A549 (cell line): ENCODE measurements at places on chromosomes 7 and 10.

DNA sequence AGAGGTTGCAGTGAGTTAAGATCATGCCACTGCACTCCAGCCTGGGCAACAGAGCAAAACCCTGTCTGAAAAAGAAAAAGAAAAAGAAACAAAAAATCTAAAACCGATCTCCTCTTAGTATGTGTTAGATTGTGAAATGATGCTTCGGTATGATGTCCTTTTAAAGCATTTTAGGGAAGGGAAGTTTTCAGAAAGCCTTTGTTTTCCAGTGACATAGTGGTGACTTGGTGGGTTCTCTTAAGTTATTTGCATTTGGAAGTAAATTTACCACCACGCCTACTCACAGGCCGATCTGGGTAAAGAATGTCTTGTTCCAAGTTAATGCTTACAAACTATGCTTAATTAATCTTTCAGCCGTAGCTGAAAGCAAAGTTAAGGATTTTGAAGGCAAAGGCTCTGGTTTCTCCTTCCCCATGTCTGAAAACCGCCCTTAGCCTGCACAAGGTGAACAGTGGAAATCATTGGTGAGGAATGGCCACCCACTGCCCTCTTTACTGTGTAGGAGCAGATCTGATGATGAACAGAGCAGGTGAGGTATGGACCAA lies 10.7 kb downstream of the MTURN start:
- DNase-seq: no peak

DNA sequence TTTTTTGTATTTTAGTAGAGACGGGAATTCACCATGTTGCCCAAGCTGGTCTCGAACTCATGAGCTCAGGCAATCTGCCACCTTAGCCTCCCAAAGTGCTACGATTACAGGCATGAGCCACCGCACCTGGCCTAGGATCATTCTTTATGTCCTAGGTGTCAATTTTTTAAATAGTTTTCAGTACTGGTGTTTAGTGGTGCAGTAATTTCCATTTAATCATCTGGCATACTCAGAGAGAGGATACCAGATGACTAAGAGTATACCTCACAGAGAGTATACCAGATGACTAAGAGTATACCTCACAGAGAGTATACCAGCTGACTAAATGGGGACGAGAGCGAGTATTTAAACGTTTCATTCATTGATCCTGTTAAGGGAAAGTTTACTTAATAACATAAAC lies 37.3 kb upstream of the TMEM248 start:
- DNase-seq: no peak

- DNase-seq: no peak
Measured at GRCh38 chr7:116062666-116063065, 32.1 kb upstream of the TFEC start.

- DNase-seq: no peak
Measured at GRCh38 chr10:45441239-45442190, 67.5 kb downstream of the ALOX5 start.

DNA sequence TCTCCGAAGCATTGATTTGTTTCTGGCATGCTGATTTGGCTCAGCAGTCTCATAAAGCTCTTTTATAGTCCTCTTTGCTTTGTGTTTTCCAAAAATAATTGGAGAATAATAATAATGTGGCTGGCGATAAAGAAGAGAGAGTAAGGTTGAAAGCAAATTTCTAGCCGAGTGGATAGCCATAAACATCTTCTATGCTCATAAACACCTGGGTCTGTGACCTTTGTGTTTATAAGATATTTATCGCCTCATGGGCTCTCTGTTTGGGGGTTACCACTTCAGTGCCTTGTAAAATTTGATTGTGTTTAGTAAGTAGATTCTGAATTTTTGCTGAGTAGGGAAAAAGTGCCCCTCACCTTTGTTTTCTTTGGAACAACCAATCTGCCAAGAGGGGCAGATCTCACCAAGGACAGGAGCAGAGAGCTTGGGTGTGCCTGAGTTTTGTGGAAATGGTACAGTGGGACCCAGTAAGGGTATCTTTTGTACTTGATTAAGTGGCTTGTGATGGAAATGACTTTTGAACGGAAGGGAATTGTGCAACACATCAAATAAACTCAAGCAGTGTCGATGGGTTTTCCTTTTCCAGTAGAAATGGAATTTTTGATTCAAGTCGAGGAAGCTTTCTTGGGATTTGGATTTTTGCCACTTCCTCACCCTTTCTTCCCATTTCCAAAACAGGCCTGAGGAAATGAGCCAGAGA lies 220.5 kb downstream of the AUTS2 start:
- no peak for DNase-seq

GRCh38 chr7:121323515-121324302 lies 5.1 kb upstream of the WNT16 start:
- DNase-seq: no peak

DNA sequence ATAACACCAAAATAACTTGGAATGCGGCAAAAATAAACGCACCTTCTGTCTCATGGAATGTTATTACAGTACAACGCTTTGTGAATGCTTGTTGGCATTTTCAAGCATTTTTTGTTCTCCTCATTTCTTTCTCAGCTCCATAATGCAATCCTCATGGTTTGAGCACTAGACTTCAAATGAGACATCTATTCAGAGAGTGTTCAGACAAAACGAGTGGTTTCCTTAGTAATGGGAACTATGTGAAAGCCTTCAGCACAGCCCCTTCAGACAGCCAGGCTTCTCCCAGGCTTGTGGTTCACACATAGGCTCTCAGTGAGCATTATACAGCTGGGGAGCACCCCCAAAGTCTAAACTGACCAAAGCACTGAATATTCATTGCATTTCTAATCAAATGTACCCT lies 8.6 kb upstream of the LRRN3 start:
- no peak for DNase-seq

DNA sequence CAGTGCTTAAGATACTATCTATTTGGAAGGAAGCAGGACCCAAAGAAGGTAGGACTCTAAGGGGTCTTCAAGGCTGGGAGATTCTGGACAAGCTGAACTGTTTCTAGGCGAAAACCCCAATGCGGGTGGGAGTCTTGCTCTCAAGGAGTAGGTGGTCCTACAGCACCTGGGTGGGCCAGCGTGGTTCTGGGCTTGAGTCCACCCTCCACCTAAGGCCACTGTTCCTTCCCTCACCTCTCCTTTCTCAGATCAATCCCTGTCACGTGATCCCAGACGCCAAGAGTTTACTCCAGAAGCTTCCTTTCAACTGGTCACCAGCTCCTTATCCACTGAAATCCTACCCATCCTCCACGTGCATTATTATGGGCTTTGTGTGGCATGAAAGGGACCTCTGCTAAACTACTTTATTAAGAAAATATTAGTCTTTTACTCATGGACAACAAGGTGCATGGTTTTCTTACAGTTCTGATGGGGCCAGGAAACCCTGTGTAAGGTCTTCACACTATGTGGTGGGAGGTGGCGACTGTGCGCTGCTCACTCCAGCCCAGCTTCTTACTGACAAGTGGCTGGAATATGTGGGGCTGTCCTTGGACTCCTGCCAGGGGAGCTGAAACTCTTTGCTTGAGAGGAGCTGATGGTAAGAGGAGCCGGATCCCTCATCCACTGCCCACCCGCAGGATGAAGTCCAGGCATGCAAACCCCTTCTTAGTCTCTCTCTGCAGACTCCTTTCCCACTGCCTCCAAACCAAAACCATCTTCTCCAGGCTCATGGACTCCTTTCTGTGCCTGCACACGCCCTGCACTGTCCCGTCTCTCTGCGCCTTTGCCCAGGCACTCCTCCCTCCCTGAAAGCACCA lies 1.6 kb downstream of the ZNF746 start:
- no peak for DNase-seq

DNA sequence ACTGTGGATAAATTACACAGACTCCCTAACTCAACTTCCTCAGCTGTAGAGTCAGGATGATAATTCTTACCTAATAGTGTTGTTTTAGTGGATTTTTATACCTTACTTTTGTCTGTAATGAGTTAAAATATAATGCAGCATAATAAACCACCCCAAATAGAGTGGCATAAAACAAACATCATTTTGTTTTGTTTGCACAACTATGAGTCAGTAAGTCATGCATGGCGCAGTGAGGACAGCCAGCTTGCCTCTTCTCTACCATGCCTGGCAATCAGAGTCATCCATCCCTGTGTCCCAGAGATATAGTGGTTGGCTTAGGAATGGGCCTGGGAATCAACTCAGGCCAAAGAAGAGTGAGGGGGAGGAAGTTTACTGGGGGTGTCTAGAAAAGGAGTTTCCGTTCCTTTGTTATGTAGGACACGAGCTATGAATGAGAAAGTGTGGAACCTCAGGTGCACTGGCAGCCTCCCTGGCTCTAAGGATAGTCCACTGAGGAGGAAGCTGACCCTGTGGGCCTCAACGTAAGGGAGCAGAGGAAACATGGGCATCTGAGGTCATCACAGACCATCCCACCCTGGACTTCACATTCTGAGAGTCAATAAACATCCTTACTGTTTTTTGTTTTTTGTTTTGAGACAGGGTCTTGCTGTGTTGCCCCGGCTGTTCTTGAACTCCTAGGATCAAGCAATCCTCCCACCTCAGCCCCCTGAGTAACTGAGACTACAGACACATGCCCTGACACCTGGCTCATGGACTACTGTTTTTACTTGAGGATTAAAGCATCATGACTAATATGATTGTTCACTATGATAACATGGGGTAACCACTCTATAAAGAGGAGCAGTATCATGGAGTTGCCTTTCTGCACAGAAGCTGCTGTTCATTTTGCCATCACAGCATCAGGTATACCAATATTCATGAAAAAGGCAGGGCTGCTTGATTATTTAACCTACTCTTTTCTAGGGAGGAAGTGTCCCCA lies 21.0 kb upstream of the GRB10 start:
- DNase-seq: peak; percentile 58

- no peak for DNase-seq
Measured at GRCh38 chr10:132482090-132482800, 55.3 kb upstream of the INPP5A start.

GRCh38 chr7:9752033-9752432 lies 1221.6 kb upstream of the PHF14 start:
- no peak for DNase-seq

DNA sequence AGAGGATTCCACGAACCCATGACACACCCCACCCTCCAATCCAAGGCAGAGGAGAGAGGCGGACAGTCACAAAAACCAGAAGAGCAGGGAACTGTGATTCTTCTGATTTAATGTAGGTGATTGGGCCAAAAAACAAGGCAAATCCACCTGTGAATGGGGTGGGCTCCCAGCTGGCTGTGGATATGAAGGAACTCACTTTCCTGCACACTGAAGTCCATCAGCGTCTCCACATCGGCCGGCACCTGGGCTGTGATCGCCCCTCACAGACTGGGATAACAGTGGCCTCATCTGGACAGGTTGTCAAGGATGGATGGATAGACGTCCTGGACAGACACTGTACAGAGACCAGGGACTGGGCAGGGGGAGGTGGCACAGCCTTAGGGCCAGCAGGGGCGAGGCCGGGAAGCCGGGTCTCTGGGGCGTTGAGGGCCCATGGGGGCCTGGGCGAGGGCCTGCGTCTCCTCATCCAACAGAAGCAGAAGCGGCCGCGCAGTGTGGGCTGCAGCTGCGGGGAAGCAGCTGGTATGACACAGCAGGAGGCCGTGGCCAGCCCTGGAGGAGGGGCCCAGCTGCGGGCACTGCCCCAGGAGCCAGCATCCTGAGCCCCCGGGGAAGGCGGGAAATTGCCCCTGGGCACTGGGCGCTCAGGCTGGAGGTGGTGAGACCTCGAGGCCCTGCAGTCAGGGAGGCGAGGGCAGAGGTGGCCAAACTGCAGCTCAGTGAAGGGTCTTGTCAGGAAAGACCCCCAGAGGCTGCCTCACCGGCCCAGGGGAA lies 54.2 kb downstream of the DIP2C start:
- DNase-seq: no peak

- DNase-seq: no peak
Measured at GRCh38 chr10:8594711-8595110, 540.2 kb downstream of the GATA3 start.

- DNase-seq: no peak
Measured at GRCh38 chr10:104089621-104090020, 3.9 kb upstream of the COL17A1 start.

GRCh38 chr10:24096281-24096680 lies 112.7 kb upstream of the KIAA1217 start:
- DNase-seq: no peak

DNA sequence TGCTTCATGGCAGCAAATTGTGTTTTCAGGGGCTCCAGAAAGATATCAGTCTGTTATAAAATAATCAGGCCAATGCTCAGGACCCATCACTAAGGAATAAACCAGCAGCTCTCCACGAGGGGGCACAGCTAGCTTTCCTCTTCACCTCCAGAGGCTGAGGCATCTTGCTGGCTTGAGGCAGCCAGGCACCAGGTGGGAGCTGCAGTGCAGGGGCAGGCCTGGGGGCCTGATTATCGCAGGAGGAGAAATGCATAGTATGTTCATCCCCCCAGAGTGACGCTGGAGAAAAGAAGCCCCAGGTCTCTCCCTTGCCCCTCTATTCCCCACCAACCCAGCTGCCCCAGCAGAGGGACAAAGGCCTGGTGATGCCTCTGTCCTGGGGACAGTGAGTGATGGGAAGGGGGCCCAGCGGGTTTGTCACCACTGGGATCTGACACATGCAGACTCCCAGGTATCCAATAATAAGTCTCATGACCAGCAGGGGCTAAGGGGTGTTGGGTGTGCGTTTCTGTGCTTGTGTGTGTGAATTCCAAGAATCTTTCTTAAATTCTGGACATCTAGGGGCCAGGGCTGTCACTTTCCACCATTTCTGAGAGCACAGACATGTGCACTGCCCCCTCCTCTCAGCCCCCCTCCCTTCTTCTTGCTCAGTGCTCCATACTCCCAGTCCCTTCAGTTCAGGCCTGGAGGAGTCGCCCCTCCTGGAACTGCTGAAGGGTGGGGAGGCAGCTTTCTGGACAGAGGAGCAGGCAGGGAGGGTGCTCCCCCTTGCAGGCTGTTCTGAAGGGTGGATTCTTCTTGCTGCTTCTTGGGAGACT lies 128.1 kb upstream of the FAM20C start:
- DNase-seq: peak; percentile 41

- DNase-seq: no peak
Measured at GRCh38 chr7:106075937-106076336, 36.2 kb downstream of the SYPL1 start.

DNA sequence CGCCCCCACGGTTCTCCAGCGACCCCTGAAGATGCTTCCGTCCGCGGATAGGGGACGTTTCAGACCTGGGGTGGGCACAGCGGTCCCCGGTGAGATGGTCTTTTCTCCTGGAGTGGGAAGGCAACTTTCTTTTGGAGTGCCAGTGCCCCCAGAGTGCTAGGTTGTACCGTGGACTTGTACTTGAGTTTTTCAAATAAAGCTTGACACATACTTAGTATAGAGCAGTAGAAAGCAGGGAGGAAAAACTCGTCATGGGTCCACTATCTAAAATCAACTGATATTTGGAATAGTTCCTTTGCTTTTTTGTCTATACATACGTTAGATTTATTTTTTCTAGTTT lies 28.4 kb downstream of the RBM20 start:
- peak; percentile 46 for DNase-seq

- DNase-seq: no peak
Measured at GRCh38 chr7:47719675-47720074, 137.8 kb upstream of the TNS3 start.

DNA sequence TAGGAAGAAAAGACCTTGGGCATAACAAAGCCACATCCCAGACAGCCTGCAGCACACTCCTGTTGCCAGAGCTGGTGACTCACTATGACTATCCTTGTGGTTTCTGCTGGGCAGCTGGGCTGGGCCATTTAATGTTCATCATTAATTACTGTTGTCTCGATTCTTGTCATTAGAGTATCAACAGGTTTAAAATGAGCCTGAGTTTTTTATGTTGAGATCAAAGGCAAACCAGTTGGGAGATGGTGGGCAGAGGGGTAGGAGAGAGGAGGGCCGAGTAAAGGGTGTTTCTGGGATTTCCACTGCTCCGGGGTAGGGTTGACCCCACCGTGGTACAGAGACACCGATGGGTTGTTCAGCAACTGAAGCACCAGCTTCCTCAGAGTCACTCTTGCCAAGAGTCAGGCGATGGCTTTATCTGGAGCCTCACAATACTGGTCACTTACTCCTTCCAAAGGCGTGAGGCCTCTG lies 128.7 kb upstream of the LYZL1 start:
- peak; percentile 76 for DNase-seq
